ENCODE measurements at places on chromosomes 1 and 21.
A peak's percentile ranks its signal among the peaks of the same experiment; 100 is the strongest.

DNA sequence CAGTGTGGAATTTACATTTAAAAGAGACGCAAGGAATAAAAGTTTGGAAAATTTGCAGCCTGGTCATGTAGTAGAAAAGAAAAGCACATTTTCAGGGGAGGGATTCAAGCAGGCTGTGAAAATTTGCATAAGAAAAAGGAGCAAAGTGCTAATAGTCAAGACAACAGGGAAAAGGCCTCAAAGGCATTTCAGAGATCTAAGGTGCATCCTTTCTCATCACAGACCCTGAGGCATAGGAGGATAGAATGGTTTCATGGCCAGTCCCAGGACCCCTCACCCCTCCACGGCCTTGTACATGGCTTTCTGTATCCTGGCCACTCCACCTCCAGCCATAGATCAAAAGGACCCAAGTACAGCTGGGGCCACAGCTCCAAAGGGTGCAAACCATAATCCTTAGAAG is 380.5 kb upstream of the BRINP3 start:
- no peak for DNase-seq

- DNase-seq, result no peak
Measured at GRCh38 chr21:29638761-29639327, 301.0 kb downstream of the GRIK1 start.

DNA sequence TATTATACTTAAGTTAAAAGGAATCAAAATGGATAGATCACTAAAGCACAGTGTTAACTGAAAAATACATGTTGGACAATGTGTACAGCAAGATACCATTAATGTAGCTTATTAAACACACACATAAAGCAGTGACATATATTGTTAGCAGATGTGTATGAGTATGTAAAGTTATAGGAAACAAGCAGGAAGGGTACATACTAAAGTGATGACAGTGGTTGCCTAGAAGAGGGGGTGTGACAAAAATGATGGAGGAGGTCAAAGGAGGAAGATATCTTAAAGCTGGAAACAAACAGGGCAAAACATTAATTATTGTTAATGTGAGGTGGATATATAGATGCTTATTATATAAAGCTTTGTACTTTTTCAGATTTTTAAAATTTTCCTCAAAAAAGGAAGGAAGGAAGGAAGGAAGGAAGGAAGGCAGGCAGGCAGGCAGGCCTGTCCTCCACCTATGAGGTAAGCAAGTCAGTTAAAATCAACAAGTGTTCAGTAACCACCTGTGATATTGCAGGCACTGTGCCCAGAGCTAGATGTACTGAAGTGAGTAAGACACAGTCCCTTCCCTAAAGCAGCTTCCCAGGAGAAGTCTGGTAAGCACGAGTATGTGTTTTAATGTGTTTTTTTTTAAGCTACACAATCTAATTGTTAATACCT is 252.9 kb upstream of the NR5A2 start:
- no peak for DNase-seq

DNA sequence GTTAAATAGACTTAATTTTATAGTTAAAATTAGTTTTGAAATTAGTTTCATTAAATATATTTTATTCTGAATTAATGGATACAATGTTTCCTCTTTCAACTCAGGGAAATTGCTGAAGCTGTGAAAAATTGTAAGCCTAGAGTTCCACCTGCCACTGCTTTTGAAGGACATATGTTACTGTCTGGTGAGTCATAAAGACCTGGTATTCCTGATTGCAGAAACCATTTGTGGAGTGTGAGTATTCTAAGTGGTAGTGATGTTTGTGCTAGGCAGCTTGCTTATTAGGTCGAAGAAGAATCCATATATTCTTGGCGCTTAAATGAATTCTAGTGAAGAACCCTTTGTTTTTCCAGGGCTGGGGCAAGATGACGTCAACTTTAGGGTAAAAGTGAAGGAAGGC is 34.0 kb downstream of the MTR start:
- DNase-seq, result no peak

- DNase-seq, result no peak
Measured at GRCh38 chr21:38879912-38880576, 74.3 kb downstream of the ETS2 start.

DNA sequence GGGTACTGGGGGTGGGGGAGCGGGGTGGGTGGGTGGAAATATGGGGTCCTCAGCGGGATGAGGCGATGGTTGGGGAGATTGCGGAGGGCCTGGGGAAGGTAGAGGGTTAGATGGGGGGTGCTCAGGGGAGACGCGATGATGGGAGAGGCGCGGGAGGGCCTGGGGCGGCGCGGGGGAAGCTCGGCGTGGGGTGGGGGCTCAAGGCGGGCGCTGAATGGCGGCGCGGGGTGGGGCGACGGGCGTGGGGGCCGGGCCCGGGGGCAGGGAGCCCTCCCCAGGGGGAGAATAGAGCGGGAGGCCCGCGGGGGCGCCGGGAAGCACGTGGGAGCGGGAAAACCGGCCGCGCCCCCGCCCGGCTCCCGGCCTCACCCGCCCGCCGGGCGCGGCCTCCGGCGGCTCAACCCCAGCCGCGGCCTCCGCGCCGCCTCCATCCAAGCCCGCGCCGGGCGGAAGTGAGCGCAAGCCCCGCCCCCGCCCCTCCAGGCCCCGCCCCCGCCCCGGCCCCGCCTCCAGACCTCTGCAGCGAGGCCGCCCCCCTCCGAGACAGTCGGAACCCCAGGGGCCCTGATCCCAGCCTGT is at the start of gene FAAP20:
Gene FAAP20 (minus strand): TSS at position 454 of the 579 bp plus-strand sequence. CDS start 23 bp downstream, at position 431.
- DNase-seq, result no peak

- no peak for DNase-seq
Measured at GRCh38 chr1:32977546-32978087, 13.0 kb upstream of the RNF19B start.

DNA sequence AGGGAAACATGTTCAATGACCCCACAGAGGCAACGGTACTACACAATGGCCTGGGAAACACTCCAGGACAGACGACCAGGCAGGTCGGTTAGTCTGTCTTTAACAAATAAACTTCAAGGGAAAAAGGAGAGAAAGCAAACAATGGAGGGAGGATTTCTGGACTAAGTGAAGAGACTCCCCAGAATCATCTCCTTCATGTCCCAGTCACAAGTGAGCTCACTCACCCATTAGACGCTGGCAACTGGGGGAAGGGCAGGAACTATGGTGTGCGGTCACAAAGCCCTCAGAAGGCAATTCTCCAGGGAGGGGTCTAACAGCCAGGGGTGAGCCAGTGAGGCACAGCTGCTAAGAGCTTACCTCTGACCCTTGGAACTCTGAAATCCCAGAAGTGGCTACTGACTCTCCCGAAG is 55.7 kb upstream of the NADK start:
- DNase-seq, result peak; percentile 21

DNA sequence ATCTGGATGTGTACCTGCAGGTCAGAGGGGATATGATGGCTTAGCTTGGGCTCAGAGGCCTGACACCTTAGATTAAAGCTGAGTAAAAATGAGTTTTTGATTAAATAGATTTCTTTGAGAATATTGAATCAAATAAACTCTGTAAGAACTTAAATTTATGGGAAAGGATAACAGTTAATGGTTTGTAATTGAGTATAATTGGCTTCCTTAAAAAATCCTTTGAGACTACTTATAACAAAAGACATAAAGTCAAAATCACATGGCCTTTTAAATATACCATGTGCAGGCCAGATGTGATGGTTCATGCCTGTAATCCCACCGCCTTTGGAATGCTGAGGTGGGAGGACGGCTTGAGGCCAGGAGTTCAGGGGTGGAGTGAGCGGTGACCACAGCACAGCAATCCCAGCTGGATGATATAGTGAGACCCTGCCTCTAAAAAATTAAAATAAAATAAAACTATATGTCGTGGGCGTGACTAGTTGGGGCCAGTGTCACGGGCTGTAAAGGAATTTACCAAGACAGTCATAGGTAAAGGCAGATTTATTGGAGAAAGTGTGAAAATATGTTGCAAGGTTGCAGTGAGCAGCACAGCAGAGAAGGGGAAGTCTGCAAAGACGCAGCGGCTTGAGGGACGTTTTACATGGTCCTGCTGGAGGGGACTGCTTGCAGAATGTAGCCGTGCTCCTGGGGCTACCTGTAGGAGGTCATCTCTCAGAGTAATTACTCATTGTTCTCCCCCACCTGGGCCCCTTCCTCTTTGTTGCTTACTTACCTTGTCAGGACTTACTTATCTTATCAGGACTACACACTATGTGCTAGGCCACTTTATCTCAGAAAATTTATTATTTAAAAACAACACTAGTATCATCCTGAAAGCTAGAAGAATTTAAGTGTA is 122.3 kb downstream of the ZMYM4 start:
- no peak for DNase-seq

DNA sequence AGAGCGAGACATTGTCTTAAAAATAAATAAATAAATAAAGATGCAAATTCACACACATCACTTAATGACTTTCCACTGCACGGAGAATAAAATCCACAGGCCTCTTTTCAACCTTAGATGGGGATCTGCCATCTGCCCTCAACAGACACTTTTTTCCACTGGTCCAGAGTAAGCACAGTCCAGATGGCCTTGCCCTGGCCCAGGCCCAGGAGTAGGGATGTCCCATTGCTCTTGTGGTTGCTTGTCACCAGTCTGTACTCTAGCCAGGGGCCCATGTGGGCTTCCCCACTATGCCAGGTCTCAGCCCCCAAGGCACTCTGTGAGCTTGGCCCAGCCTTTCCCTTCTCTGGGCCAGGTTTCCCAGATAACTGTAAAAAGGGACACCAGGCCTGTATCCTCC is 17.4 kb downstream of the PLOD1 start:
- no peak for DNase-seq

- no peak for DNase-seq
Measured at GRCh38 chr21:39346206-39346605, 2.7 kb downstream of the HMGN1 start.

- no peak for DNase-seq
Measured at GRCh38 chr1:2867087-2867425, 65.6 kb upstream of the TTC34 start.

DNA sequence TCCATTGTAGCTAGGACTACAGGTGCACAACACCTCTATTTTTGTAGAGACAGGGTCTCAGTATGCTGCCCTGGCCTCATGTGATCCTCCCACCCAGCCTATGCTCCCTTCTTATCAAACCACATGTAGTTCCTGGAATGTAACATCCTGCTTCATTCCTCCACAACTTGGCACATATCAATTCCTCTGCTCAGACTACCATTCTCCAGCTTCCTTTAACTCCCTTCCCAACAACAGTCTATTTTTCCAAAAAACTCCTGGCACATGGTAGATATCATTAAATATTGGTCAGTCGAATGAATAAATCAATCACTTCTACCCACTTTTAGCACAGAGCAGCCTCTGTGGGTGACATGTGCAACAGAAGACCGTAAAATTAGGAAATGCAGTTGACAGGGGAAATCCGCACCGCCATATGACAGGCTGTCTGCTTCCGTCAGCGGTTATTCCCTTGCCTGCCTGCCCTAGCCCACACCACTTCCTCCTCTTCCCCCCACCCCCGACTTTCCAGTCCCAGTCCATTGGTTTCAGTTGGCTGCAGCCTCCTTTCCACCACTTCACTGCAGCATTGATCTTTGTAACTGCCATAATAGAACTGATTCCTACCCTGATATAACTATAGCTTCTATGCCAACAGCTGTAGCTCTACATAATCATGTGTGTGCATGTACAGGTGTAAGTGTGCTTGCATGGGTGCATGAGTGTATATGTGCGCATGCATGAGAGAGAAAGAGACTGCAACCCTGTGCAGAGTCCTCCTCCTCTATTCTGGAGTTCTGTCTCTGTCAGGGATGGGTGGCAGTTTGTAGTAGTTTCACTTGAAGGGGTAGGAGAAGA is 6.8 kb upstream of the AKR1A1 start:
- no peak for DNase-seq

DNA sequence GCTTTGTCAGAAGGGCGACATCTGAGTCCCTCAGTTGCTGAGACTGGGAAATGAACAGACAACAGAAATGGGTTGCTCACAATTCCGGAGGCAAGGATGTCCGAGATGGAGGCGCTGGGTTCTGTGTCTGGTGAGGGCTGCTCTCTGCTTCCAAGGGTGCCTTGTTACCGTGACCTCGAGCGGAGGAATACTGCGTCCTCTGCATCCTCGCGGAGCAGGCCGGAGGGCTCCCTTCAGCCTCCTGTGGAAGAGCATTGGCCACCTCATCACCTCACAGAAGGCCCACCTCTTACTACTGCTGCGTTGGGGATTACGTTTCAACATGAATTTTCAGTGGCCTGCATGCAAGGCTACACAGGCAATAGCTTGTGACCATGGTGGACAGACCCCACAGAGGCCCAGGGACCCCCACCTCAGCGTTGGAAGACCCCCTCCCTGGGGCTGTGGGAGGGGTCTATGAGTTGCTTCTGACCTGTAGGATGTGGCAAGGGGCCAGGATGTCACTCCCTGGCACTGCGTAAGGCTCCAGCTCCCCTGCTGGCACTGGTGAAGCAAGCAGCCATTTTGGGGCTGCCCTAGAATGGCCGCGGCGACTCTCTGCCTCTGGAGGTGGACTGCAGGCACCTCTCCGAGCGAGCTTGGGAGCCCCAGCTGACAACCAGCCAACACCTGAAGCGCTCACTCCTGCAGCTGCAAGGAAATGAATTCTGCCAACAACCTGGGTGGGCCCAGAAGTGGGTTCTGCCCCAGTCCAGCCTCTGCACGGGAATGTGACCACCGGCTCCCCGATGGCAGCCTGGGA is 36.3 kb upstream of the COL6A1 start:
- no peak for DNase-seq

GRCh38 chr1:116306840-116307442 is 66.1 kb upstream of the ATP1A1 start:
- DNase-seq, result no peak

DNA sequence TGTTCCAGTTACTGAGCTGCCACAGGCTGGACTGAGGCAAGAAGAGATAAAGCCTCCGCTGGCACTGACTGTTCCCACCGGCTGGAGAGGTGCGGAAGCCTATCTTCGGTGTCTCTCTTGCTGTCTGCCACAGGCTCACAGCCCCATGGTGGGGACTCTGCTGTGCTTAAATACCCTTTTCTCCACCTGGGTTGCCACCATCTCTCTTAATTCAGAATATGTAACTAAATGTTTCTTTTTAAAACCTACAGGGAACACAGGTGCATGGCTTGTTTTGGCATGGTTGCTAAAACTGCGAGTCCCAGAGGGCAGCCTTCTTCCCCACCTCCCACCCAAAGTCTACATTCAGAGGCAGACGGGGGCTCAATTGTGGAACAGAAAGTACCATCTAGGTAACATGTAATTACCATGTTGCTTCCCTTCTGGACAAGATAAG is 8.1 kb upstream of the LBR start:
- no peak for DNase-seq

DNA sequence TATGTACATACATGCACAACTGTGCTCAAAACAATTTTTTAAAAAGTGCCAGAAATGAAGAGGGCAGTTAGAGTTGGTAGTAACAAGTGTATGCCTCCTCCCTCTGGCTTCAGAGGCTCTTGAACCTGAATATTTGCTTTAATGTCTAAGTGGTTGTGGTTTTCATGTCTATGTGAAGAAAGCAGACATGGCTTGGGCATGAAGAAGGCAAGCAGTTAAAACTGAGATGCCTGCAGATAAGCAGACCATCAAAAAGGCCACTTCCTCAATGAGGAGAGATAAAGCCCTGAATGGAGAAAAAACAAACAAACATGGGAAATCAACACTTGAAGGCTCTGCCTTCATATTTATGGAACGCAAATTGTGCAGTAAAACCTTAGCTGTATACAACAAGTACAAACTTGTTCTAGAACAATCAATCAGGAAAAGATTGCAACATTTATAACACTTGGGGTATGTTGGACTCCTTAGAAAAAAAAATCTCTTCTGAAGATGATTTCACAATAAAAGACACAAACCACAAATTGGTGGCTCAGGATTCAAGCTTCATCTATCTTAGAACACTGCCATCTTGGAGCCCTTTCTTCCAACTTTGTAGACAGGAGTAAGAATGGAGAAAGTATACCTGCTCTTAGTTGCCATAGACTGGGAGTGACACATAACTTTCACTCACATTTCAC is 52.7 kb upstream of the PLA2G4A start:
- DNase-seq, result no peak

- no peak for DNase-seq
Measured at GRCh38 chr1:160637065-160637464, 9.8 kb downstream of the SLAMF1 start.
